D341Med (cell line): ENCODE measurements at places on chromosomes 4 and X.

DNA sequence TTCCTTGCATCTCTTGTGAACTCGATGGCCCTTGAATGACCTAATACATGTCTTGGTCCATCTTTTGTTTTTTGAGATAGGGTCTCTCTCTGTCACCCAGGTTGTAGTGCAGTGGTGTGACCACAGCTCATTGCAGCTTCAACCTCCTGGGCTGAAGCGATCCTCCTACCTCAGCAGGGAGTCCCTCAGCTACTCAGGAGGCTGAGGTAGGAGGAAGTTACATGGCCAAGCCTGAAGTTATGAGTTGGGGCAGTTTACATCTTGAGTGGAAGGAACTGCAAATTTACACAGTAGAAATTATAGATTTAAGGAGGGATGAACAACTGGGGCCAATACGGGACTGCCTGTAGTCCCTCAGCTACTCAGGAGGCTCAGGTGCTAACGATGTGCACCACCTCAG, 97.2 kb upstream of the METTL14 start:
- DNase-seq = no peak

- no peak for DNase-seq
Measured at GRCh38 chr4:173017802-173018201, 150.8 kb upstream of the GALNT7 start.

- DNase-seq = no peak
Measured at GRCh38 chr4:63541828-63542227, 867.4 kb downstream of the TECRL start.

DNA sequence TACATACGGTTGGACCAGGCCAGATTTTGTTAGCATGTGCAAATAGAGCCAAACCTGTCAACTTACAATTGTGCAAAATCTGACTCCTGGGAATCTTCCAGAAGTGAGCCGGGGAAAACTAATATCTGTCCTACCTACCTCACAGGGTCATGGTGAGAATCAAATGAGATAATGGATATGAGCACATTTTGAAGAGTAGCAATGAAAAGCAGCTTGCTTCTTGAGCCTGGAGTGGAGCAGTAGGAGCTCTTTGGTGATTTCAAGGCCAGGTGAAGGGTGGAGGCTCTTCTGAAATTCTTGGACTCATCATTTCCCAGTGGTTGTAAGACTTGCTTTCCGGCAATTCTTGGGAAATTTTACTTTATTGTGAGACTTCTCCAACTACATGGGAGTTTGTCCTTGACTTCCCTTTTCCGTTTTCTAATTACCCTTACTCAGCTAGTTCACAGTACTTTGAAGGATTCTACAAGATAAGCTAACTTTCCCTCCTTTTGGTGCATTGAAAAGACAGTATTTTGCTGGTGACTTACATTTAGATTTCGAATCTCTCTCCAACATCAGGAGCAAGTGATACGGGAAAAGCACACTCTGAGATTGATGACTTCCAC, 12.2 kb downstream of the PLAC1 start:
- no peak for DNase-seq

DNA sequence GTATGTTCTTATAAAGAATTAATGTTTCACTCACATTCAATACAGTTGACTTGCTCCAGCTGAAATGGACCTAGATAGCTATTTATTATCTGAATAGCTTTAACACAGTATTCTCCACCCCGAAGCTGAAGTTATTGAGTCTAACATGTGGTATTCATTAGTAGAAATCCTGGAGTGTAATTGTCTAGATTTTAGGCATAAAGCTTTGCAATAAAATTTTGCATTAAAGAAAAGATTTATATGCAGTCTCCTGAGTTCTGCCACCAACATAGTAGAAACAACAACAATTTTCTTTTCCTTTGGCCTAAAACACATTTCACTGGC, 90.2 kb upstream of the DCLK2 start:
- no peak for DNase-seq

- no peak for DNase-seq
Measured at GRCh38 chrX:131792356-131792749, 230.7 kb upstream of the STK26 start.

DNA sequence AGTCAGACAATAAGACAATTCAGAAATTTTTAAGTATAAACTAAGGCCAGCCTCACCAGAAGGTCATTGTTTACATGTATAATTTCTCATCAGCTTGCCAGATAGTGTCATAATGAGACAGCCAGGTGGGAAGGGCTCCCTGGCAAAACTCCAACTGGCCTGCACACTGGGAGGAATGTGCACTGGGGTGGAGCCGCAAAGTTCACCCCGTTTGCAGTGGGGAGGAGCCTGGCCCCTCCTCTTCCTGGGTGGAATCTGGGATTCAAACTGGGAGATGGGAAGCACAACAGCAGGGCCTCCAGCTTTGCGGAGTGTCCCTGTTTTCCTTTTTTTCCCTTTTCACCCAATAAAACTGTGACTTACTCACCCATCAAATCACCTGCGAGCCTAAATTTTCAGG, 329.9 kb downstream of the SMARCA1 start:
- DNase-seq = no peak

GRCh38 chr4:165364452-165365080, 14.2 kb upstream of the CPE start:
- DNase-seq = no peak

- no peak for DNase-seq
Measured at GRCh38 chr4:123848606-123849005, 452.0 kb downstream of the SPRY1 start.

GRCh38 chr4:183830438-183830985, 74.6 kb upstream of the STOX2 start:
- DNase-seq = no peak

GRCh38 chr4:136823020-136823419, 709.3 kb downstream of the PCDH18 start:
- DNase-seq = no peak

DNA sequence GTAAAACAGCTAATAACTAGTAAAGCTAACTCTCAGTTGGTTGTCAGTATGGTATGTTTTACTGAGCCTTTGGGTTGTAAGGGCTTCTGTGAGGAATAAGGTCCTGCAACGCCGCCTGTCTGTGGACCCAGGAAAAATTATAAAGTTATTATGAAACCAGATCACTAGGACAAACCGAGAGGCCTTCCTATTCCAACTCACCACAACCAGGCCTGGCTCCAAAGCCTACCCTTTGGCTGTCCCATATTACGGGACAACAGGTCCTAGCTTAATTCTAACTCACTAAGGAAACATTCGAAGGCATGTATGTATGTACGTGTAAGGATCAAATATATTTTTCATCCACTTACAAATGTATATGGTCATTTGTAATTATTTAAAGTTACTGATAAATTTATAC, 1.4 kb downstream of the ANKRD17 start:
- DNase-seq = peak; percentile 67

DNA sequence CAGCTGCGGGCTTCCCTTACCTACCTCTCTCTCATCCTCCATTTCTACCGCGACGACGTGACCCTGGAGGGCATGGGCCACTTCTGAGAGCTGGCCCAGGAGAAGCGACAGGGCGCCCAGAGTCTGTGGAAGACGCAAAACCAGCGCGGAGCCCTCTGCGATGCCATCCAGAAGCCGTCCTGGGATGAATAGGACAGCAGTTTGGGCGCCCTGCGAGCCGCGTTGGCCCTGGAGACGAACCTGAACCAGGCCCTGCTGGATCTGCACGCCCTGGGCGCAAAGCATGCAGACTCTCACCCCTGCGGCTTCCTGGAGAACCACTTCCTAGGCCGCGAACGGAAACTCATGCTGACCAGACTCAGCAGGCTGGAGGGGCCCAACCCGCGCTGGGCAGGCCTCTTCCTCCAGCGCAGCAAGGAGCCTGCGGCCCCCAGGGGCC, 52.7 kb upstream of the TMPRSS11F start:
- DNase-seq = no peak

DNA sequence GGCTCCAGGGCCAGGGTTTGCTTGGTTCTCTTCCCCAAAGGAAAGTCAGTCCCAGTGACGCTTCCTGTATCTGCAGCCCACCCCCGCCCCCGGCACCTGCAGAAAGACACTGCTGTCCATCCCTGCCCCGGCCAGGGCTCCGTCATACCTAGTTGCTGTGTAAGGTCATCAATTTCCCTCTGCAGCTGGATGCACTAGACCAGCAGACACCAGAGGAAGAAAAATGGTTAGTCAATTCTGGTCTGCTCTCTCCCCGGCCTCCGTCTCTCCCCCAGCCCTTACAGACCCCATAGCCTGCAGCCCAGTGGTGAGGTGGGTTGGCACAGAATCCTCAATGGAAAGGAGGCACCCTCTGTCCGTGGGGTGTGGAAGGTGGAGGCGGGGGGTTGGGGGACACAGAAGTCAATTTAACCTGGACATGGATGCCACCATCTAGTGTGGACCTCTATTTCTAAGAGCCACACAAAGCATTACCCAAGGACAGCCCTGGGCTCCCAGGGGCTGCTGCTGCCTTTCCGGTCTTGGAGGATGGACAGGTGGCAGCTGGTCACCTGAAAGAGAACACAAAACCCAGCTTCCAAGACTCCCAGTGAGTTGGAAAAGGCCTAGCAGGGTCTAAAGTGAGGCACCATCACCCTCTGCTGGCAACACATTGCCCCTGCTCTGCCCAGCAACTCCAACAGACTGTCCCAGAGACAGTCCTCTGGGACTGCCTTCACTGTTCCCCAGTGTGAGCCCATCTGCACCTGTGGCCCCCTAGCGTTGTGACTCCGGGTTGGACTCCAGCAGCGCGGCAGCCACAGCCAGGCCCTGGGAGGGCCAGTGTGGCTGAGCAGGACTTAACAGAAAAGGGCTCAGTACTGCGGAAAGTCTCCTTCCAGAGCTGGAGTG, 40.2 kb upstream of the NHSL2 start:
- DNase-seq = peak; percentile 71

- no peak for DNase-seq
Measured at GRCh38 chr4:37662861-37663390, 23.2 kb downstream of the RELL1 start.

DNA sequence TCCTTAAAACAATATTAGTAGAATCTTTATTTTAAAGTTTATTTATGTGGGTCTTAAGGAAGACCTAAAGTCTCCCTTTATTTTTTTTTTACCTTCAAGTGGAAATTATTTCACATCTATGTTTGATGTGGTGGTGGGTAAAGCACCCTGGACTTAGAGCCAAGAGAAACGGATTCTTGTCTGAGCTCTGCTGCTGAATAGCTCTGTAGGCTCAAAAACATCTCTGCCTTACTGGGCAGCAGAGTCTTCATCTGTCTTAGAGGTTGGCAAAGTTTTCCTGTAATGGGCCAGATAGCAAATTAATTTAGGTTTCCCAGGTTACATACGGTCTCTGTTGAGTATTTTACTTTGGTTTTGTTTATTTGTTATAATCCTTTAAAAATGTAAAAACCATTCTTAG, 136.5 kb downstream of the CEP135 start:
- DNase-seq = no peak

GRCh38 chr4:107913283-107913899, 18.0 kb upstream of the CYP2U1 start:
- DNase-seq = peak; percentile 61

GRCh38 chrX:69018416-69019072, 146.7 kb downstream of the PJA1 start:
- DNase-seq = no peak

DNA sequence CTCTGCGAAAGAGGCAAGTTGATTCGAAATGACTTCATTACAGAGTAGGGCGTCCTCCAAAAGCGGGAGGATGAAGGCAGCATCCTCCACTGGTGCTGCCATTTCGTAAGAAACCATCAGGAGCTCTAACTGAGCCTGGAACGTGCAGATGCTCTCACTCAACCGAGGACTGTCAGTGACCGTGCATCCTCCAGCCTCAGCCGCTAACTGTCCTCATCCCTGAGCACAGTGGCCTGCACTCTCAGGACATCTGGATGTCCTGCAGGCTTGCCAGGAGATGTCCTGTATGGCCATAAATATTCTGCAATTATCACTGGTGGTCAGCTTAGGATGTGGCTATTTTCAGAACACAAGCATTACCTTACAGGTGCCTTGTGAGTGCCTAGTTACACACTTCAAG, 107.1 kb upstream of the ADRA2C start:
- no peak for DNase-seq

DNA sequence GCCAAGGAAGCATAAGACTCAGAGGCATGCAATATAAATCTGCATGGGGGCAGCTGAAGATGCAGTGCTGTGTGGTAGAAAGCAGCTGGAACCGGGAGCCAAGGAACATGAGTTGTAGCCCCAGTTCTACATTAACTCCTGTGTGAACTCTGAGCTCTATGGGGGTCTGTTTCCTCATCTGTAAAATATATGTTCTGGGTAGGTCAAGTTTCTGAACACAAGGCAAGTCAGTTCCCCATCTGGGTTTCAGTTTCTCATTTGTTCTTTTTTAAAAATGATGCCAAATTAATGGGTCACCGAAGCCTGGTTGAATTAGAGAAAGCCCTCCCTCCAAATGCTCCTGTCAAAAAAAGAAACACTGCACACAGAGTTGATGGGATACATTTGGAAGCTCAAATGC, 24.0 kb downstream of the UNC5C start:
- DNase-seq = no peak

- no peak for DNase-seq
Measured at GRCh38 chrX:129642641-129643040, 12.1 kb downstream of the APLN start.

GRCh38 chr4:78767350-78767749, 8.8 kb upstream of the BMP2K start:
- DNase-seq = no peak

GRCh38 chr4:163087805-163088204, 78.9 kb downstream of the NAF1 start:
- DNase-seq = no peak

GRCh38 chr4:131488772-131489171, 1660.3 kb upstream of the PCDH10 start:
- no peak for DNase-seq

- DNase-seq = no peak
Measured at GRCh38 chrX:79557212-79557611, 190.1 kb upstream of the ITM2A start.

GRCh38 chr4:76434901-76435527, at the start of gene SHROOM3:
Gene SHROOM3 (plus strand): TSS chr4:76435229. CDS start chr4:76436053, 824 bp downstream.
- no peak for DNase-seq

DNA sequence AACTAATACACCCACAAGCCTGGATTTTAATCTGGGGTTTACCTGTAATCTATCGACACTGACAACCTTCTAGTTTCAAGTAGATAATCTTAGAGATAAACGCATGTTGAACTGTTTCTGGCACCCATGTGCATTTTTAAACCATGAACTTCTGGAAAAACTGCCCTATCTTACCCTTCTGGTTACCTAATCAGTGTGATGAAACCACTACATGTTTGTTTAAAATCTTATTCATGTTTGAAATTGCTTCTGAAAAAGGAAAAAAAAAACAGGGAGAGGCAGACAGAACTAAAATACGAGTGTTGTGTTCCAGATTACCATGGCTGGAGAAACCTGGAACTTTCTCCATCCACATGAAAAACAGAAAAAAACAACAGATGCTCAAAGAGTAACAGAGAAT, 139.3 kb downstream of the MID1IP1 start:
- DNase-seq = no peak
